Endothelial cell (in vitro differentiated cells): ENCODE measurements at places on chromosomes 7 and 10.

DNA sequence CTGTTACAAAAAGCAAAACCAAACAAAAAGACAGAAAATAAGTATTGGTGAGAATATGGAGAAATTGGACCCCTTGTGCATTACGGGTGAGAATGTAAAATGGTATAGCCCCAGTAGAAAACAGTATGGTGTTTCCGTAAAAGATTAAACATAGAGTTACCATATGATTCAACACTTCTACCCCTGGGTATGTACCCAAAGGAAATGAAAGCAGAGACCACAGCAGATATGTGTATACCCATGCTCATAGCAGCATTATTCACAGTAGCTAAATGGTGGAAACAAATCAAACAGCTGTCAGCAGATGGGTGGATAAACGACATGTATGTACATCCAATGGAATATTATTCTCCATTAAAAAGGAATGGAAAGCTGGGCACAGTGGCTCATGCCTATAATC, 42.4 kb downstream of the STARD3NL start:
- DNase-seq = no peak

GRCh38 chr10:124997771-124998623, 56.1 kb downstream of the ZRANB1 start:
- no peak for DNase-seq

DNA sequence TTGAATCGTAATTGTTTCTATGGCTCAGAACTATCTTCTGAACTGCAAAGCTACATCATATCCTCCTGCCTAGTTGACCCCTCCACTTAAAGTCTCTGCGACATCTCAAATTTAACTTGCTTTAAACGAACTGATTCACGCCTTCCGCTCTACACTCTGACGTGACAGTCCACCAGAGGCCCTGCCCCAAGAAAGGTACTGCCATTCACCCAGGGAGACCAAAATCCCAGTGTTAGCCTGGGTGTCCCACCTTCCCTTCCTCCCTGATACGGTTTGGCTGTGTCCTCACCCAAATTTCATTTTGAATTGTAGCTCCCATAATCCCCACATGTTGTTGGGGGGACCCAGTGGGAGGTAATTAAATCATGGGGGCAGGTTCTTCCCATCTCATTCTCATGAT, 90.8 kb downstream of the CPXM2 start:
- no peak for DNase-seq

DNA sequence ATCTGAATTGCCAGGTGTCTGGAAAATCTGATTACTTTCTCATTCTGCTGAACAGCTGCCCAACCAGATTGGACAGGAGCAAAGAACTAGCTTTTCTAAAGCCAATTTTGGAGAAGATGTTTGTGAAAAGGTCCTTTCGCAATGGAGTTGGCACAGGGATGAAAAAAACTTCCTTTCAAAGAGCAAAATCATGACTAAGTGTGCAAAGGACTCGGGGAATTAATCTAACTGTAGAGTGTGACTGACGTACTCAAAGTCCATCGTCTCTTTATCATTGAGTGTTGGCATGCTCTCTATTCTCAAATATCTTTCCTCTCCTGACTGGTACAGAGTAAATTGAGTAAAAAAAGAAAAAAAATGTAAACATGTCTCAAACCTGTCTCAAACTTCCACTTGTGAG, 3.3 kb downstream of the NPS start:
- no peak for DNase-seq

DNA sequence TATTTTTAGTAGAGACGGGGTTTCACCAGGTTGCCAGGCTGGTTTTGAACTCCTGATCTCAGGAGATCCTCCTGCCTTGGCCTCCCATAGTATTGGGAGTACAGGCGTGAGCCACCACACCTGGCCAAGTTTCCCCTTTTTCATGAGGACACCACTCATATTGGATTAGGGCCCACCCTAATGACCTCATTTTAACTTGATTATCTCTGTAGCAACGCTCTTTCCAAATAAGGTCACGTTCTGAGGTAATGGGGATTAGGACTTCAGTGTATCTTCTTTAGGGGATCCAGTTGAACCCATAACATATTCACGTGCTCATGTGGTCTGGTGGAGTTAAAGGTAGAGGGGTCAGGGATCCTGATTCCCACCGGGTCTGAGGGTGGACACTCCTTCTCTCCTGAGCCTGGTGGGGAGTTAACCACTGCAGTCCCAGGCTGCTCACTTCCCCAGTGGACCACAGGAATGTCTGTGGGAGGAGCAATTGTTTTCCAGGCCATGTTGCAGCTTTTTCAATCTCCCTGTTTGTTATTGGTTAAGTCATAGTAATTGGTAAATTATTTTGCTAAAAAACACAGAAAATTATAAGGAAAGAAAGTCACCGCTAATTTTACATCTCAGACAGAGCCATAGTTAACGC, 130.5 kb downstream of the GRK5 start:
- peak; percentile 33 for DNase-seq
